ENCODE measurements at places on chromosomes 7 and 10.

GRCh38 chr10:110655320-110655719, 11.2 kb downstream of the RBM20 start:
- no peak for DNase-seq

GRCh38 chr10:62534031-62534430, 159.9 kb downstream of the ZNF365 start:
- no peak for DNase-seq

GRCh38 chr10:86752311-86752710, 4.1 kb upstream of the BMPR1A start:
- DNase-seq: peak; percentile 6

- no peak for DNase-seq
Observed at GRCh38 chr10:103077020-103077419, 116.1 kb downstream of the NT5C2 start.

DNA sequence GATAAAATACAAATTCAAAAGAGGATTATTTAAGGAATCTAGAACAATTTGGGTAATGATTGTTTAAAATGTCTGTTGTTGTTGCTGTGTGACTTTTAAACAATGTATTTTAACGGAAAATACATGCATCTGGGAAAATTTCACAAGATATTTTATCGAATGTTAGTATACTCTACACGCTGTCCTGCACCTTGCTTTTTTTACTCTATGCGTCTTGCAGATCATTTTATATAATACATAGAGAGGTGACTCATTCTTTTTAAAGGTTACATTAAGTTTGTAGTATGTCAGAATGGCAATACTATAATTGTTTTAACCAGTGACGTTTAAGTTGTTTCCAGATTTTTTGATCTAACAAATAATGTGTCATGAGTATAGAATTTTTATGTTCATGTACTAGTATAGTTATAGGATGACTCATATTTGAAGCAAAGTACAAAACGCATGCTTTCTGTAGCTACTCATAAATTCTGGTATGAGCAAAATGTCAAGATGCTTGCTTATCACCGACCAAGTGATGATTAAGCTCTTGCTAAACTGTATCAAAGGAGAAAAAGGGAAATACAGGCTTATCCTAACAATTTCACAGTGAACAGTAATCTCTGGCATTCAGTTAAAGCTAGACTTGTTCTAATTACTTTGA, 4.9 kb downstream of the DKK1 start:
- no peak for DNase-seq

- no peak for DNase-seq
Observed at GRCh38 chr10:80613466-80614170, 75.9 kb downstream of the SH2D4B start.

- DNase-seq: peak; percentile 48
Observed at GRCh38 chr7:32479574-32480200, 10.5 kb downstream of the LSM5 start.

- DNase-seq: peak; percentile 4
Observed at GRCh38 chr7:31098642-31099360, 46.7 kb downstream of the ADCYAP1R1 start.

- no peak for DNase-seq
Observed at GRCh38 chr10:79147796-79148451, 79.2 kb downstream of the ZMIZ1 start.

DNA sequence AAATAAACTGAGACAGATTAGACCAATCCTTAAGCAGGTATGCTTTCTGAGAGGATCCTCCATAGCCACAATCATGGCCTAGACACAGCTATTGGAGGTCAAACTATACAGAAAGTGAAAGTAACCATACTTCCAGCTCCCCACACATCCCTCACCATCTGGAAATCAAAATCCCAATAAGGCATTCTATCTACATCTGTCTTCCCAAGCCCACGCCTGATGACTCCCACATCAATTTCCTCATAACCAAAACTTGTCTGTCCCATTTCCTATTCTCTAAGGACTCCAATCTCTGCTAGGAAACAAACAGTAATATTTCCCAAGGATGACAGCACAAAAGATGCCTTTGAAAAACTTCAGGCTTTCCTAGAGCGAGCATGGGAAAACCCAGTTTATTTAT, 247.3 kb upstream of the HPS1 start:
- DNase-seq: no peak

GRCh38 chr10:95716866-95717265, 23.1 kb upstream of the TCTN3 start:
- DNase-seq: no peak

GRCh38 chr10:26725837-26726727, 28.6 kb downstream of the PDSS1 start:
- peak; percentile 38 for DNase-seq

GRCh38 chr7:95421000-95421846, 13.6 kb downstream of the PON2 start:
- DNase-seq: no peak

DNA sequence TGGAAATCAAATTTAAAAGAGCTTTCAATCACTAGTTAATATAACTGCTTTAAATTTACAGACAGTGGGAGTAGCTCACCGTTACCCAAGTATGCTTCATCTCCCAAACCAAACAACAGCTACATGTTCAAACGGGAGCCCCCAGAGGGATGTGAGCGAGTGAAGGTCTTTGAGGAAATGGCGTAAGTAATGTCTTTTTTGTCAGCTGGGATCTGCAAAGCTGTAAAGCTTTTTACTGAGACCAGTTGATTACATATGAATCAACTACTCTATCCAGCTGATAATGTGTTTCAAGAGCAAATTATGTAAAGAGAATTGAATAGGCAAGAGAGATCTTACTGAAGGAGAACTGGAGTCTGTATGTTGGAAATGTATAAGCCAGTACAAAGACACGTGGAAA, 116.2 kb downstream of the GLCCI1 start:
- no peak for DNase-seq

- peak; percentile 73 for DNase-seq
Observed at GRCh38 chr7:27178366-27178765, 4.2 kb upstream of the HOXA10 start.

GRCh38 chr10:79023240-79024162, 45.3 kb upstream of the ZMIZ1 start:
- no peak for DNase-seq

GRCh38 chr10:26931223-26931622, 70.5 kb upstream of the ABI1 start:
- DNase-seq: no peak

DNA sequence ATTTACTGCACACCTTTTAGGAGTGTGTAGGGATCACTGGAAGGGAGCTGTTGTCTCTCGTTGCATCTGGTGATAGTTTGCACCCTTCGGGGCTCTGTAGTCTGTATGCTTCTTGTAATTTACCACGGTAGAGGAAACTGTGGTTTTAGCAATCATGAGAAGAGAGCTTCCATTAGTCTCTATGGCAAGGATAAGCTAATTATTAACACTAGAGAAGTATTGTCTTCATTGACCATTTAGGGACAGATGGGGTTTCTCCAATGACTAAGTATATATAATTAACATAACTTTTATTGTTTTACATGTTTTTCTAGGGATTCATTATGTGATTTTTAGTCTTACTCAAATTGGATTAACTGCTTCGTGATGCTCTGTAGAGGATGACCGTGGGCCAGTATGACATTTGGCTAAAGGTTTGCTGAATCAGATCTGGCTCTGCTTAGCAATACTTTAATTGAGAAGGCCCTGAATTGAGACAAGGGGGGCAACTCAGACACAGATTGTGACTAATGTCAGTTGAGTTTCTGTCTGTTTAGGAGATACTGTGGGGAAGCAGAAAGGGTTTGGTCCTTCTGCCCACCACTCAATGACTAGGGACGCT, 8.7 kb downstream of the SLC18A2 start:
- no peak for DNase-seq

DNA sequence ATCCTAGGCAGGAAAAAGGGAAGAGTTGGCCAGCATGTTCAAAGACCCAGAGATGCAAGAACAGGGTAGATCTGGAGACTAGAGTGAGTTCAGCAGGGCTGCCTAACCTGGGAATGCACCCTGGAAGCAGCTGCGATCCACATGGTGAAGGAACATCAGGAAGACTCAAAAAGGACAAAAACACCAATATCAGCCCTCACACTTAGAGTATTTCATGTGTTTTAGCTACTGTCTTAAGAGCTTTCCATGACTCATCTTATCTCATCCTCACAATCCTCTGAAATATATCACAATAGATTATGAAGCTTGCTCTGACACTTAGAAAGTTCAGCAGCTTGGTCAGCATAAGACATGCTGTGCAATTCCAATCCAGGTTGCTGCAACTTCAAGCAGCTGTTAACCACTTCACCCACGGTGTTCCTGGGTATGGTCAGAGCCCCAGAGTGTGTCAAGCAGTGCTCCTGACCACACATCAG, 380.9 kb downstream of the PARD3 start:
- DNase-seq: no peak

DNA sequence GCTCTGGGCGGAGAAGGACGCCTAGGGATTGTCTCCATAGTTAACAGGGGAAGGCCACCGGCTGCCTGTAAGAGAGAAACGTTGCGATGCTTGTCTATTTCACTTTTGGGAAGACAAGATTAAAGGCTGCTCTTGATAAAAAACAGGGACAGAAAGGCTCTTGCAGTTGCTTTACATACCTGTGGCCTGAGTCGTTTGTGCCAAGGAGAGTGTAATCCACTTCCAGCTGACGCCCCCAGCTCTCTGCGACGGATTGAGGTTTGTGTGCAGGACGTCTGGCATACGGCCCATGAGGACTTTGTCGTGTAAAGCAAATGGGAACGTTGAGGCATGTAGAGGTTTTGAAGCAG, 1.1 kb downstream of the MAP3K8 start:
- DNase-seq: no peak

- DNase-seq: no peak
Observed at GRCh38 chr7:151509670-151510333, 9.9 kb downstream of the RHEB start.

DNA sequence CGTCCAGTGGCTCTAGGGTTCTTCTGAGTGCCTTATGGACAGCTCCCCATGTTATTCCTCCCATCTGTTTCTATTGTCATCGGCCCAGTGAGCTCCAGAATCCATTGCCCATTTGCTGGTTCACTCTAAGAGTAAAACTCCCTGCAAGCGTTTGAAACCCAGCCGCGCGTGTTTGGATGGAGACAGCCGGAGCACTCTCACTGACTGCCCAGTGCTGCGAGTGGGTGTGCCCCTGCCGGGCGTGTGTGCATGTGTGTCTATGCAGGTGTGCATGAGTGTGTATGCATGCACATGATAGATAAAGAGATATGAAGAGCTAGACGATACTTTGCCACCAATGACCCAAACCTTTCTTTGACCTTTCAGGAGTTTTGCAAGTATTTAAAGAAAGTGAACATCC, 347.2 kb upstream of the MKI67 start:
- DNase-seq: no peak

DNA sequence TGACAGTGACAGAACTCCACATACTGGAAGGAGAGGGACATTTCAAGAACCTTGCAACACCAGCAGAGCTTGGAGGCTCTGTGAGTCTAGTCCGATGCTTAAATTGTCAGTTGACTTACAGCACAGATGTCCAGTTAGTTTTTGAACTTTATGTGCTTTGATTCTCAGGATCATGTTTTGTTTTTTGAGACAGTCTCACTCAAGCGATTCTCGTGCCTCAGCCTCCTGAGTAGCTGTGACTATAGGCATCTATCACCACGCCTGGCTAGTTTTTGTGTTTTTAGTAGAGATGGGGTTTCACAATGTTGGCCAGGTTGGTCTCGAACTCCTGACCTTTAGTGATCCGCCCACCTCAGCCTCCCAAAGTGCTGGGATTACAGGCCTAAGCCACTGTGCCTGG, 31.8 kb upstream of the STEAP4 start:
- no peak for DNase-seq

DNA sequence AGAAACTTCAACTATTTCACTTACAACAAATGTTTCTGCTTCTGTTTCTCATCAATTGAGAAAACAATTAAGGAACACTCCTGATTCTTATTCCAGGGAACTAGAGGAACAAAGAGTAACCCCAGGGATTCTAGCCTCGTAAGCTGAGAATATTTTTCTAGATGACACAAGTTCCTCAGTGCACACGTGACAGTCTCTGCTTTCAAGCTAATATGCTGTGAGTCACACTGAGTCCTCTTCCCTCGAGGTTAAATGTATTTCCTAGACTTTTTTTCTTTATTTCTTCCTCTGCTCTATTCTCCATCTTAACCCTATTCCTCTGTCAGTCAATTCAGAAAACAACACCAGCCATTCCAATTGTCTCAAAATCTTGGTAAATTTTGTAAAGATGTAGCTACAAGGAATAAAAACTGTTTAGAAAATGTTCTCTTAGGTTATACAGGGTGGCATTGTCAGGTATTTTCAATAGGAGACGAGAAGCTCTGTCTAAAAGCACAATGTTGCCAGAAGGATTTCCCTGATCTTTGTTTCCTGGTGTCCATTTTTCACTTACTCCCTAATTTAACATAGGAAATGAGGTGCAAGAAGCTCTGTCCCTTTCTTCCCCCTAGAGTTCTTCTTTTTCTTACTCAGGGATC, 5.8 kb upstream of the C1GALT1 start:
- no peak for DNase-seq

DNA sequence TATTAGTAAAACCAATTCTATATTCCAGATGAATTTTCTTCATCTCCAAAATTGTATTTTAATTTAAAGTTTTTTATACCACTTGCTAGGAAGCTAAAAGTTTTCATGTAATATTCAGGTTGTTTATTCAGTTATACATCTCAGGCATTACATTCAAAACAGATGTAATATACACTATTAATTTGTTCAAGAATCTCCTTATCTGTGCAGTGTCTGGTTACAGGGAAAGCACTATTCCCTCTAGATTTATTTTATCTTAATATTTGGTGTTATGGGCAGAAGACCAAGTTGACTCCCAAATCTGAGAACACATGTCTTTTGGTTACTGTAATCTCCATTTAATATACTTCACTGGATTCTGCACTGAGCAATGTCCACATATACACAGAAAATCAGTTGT, 953.4 kb downstream of the ANKRD7 start:
- DNase-seq: no peak

- no peak for DNase-seq
Observed at GRCh38 chr10:82768040-82768439, 893.0 kb downstream of the NRG3 start.

DNA sequence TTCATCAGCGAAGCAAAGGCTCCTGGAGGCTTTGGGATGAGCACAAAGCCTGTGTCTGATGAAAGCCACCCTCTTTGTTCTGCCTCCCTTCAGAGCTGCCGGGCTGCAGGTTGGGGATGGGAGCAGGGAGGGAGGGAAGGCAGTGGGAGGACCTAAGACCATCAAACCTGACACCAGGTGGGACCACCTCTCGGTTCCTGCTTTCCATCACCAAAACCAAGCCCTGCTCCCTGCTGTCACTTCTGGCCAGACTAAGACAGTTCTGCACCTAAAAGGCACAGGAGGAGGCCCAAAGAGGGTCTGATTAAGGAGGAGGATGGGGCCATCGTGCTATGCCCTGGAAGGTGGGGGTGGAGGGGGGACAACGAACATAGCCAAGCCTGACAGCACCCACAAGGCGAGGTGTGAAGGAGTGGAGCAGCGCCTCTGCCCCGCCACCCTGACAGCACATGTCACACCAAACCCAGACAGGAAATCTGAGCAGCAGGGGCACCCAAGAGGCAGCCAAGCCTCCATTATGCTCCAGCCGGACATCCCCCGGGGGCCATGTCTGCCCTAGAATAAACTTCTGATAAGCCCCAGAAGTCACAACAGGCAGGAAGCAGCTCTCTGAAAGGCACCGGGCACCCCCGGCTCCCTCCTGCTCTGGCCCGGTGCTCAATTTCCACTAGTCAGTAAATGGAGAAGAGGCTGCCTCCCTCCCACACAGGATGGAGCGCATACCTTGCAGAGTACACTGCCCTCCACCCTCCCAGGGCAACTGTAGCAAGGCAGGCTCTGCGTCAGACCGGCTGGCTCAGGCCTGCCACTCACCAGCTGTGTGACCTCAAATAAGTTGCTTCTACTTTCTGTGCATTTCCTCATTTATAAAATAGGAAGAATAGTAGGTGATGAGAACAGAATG, 48.9 kb downstream of the DLG5 start:
- DNase-seq: no peak

- no peak for DNase-seq
Observed at GRCh38 chr10:92239600-92240288, 51.1 kb downstream of the CPEB3 start.

Data from NCI-H526 (cell line).